ENCODE measurements at places on chromosomes 3 and 15.

- no peak for DNase-seq
Observed at GRCh38 chr3:55775366-55776154, 288.5 kb upstream of the WNT5A start.

- DNase-seq, result no peak
Observed at GRCh38 chr3:2713923-2714322, 396.3 kb downstream of the IL5RA start.

DNA sequence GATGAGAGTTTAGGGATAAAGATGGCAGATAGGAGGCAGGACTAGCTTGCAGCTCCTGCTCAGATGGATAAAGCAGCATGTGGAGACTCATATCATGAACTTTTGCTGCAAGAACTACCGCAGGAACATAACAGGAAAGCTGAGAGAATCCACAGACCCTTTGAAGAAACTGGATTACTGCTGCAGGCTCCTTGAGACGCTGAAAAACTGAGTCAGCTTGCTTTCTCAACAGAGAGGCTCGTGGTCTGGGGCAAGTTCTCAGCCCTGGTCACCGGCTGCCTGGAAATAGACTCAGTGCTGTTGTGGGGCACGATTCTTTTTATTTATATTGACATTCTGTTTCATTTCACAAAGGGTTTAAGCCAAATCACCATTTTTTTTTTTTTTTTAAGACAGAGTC, 28.8 kb upstream of the TRIM59 start:
- no peak for DNase-seq

GRCh38 chr3:44160818-44161217, 80.9 kb upstream of the TOPAZ1 start:
- DNase-seq, result no peak

DNA sequence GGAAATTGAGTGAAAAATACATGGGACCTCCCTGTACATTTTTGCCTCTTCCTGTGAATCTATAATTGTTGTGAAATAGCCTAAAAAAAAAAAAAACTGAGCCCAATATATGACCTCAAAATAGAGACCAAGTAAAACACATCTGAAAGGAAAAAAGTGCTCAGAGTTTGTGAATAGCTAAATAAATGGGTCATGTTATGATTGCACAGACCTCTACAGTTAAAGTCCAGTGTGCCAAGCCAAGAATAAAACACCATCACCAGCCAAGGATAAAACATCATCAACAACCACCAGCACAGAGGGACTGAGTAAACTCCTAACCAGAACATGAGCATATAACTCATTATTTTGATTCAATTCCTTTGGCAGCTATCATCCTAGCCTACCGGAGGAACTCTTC, 115.6 kb upstream of the AGTR1 start:
- no peak for DNase-seq

- no peak for DNase-seq
Observed at GRCh38 chr3:12754313-12754712, 4.7 kb downstream of the TMEM40 start.

GRCh38 chr15:70687482-70687881, 75.9 kb downstream of the UACA start:
- DNase-seq, result peak; percentile 13

DNA sequence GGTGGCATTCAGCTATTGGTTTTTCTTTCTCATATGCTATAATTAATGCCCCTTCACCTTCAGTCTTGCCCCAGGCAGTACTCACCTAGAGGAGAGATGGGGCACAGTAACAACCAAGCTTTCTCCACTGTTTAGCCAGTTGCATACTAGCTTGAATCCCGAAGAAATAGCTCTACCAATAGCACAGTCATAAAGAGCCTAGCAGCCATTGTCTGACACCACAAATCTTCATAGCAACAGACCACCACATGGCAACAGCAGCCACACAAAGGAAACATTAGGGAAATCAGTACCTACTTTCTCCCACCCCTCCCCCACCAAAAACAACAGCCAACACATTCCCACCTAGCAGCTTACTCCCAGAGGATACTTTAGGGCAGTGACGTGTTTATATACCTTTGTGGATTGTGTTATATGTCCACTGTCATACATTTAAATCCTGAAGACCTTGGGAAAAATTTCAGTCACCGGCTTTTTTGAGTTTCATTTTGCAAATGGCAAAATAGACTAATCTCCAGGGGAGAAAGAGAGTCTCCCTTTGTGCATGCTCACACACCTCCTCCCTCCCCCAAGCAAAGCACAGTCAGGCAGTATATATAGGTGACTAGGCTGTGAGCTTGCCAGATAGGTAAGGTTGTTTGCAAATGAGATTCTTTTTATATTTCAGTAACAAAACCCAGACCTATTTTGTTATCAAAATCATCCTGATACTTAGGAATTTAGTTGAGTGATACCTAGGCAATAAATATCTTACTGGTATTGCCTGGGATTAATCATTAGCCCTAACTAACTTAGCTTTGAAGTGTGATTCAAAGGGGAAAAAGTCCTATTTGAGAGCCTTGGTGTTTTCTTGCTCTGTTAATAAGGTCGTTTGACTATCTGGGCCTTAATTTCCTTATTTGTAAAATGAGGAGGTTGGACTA, 140.6 kb downstream of the RBPMS2 start:
- DNase-seq, result peak; percentile 81

DNA sequence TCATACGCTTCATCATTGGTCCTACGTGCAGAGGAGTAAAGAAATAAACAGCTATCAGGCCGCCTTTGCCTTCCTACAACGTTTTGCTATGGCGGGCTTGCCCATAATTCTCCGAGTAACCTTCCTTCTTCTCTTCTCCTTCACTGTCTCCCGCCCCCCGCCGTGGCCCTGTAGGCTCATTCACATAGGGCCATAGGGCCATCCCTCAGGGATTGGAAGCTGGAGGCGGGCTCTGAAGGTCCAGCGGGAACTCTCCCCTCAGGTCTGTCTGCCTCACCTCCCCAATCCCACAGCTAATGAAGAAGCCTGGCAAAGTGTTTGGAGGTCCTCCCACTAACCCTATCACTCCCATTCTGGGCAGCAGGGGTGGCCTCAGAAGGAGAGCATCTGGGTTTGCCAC, 43.6 kb downstream of the SEMA5B start:
- no peak for DNase-seq

- no peak for DNase-seq
Observed at GRCh38 chr15:58669108-58669507, 80.4 kb downstream of the ADAM10 start.

DNA sequence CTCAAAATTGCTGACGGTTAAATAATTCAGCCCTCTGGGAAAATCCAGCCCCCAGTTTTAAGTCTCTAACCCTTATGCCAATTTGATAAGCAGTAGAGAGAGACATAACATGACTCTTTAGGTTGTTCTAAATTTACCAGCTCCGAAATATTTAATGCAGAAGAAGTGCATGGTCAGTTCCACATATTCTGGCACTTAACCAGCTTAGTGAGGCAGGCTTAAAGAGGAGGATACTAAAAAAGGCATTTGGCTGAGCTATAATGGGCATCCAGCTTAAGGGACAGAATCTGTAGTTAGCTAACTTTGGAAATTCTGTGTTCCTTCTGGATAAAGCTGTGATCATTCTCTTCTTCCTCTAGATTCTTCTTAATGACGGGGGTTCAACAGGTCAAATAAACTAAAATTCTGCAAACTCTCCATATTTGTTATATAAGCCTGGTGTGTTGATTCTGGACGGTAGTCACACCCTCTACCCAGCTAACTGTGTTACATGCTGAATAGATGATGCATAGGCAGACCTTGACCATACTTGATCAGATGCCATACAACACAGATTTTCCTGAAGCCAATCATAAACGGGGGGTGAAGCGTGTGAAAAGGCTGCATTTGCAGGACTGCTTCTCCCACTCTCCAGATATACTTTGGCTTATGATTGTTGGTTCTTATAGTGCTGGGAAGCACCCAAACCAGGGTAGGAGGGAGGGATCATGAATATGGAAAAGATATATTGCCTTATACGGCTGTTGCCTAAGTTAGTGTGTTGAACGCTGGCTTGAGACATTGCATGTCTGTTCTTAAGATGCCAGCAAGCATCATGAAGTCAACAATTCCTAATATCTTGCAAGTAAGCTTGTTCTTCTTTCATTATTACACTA, 118.4 kb downstream of the FGF12 start:
- DNase-seq, result peak; percentile 89

GRCh38 chr3:13561967-13562366, 13.0 kb downstream of the FBLN2 start:
- no peak for DNase-seq

DNA sequence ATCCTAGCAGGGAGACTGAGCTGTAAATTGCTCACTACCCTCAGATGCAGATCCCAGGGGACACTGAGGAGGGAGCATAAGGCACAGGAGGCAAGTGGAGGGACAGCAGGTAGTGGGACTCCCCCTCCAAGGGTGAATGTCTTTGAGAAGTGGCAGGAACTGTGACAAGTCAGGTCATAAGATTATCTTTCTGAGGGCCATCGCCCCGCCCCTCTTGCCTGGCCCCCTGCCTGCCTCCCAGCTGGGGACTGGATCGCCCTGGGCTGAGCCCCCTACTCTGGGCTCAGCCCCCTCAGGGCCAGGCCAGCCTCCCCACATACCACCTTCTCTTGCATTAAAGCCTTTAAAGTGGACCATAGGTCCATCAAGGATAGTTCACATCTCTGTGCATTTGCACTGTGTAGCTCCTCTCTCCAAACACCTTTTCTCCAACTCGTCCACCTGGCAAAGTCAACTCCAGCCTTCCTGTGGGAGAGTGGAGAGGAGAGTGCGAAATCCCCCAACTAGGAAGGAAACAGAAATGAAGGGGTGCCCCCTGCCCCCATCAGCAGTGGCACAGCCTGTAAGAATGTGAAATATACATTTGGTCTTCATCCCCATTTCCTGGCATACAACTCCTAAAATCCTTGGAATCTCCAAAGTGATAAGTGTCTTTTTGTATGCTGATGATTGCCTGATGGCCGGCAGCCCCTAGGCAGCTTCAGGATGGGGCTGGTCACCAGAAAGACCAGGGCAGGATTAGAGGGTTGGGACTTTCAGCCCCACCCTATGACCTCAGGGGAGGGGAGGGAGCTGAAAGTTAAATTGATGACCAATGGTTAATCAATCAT, 14.7 kb downstream of the PIF1 start:
- no peak for DNase-seq

DNA sequence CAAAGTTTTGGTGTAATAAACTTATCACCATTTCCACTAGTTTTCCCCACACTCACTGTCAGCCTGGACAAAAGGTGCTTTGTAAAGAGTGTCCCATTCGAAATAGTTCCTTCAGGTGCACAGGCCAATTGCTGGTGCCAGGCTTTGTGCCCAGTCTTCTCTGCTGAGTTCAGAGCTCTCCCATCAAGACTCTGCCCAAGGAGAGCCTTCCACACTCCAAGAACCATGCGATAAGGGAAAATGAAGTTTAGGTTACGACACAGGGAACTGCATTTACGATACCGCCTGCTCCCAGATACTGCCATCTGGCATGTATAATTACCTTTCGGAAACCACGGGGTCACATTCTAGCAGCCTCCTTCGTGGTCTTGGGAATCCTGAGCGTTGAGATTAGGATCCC, 379.6 kb downstream of the MECOM start:
- DNase-seq, result no peak

DNA sequence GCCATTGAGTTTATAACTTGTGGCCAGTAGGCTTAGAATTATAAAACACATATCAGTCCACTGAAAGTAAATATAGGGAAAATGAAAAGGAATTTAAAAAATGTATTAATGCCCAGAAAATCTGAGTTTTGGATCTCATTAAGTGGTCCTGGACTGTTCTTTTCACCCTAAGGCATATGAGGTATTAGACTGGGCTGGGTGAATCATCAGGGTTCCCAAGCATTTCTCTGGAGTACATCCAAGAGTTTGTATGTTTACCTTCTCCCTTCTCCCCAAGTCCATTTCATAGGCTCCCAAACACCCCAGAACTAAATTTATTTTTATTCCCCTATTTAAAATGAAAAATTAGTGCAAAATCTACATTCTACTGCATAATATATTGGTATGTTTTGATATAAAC, 31.9 kb upstream of the SPTSSB start:
- DNase-seq, result no peak

- DNase-seq, result no peak
Observed at GRCh38 chr15:99842071-99842470, 108.8 kb upstream of the LYSMD4 start.

DNA sequence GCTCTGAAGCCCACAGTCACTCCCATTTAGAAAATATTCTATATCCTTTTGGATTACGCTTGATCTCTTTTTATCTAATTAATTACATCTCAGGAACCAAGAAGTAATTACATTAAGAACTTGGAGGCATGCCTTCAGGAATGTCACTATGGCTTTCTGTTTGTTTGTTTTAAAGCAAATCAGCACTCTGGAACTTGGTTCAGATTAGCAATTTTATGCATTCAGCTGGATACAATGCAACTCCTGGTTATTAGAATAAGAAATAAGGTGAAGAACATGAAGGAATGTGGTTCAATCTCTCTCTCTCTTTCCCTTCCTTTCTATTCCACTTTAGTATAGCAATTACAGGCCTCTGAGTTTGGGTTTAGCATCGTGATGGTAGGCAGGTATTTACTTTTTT, 235.8 kb downstream of the FHIT start:
- no peak for DNase-seq

- DNase-seq, result no peak
Observed at GRCh38 chr15:78635346-78635745, 5.7 kb downstream of the CHRNB4 start.

GRCh38 chr3:178804606-178805005, 267.0 kb downstream of the ZMAT3 start:
- DNase-seq, result no peak

- DNase-seq, result peak; percentile 30
Observed at GRCh38 chr15:44593042-44593736, 56.2 kb downstream of the EIF3J start.

- peak; percentile 6 for DNase-seq
Observed at GRCh38 chr3:110859336-110859735, 212.3 kb upstream of the NECTIN3 start.

DNA sequence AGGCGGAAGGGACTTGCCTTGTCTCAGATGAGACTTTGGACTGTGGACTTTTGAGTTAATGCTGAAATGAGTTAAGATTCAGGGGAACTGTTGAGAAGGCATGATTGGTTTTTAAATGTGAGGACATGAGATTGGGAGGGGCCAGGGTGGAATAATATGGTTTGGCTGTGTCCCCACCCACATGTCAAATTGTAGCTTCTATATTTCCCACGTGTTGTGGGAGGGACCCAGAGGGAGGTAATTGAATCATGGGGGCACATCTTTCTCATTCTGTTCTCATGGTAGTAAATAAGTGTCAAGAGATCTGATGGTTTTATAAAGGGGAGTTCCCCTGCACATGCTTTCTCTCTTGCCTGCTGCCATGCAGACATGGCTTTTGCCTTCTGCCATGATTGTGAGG, 89.2 kb downstream of the CGGBP1 start:
- DNase-seq, result no peak

Data from brain (organoid and tissue), 16 donors.